ENCODE measurements at places on chromosomes 13 and 19.

DNA sequence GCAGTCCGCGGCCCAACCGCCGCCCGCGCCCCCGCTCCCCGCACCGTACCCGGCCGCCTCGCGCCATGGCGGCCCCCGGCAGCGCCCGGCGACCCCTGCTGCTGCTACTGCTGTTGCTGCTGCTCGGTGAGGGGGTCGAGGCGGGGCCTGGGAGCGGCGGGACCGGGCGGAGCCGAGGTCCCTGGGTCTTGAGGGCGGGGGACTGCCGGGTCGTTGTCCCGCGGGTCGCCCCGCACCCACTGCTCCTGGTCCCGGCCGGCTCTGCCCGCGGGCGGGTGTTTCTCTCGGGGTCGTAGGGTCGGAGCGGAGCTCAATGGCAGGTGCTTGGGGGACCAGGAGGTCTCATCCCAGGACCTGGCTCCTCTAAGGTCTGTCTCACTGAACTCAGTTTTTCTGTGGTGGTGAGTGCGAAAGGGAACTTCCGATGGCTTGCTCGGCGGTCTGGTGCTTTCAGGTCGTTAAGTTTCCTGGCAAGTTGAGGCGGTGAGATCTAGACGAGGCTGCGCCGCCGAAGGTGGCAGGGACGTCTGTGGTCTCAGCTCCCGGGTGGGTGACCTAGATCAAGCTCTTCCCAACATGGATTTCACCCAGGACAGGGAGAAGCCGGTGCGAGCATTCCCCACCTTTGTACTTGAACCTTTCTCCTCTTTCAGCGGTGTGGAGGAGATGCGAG is 467 bp downstream of the LAMP1 start:
- DNase-seq: no peak
- H3K4me1 ChIP-seq: peaks cover 5% of the 10 kb centered on the region
- H3K27me3 ChIP-seq: no peaks in the 10 kb centered on the region

DNA sequence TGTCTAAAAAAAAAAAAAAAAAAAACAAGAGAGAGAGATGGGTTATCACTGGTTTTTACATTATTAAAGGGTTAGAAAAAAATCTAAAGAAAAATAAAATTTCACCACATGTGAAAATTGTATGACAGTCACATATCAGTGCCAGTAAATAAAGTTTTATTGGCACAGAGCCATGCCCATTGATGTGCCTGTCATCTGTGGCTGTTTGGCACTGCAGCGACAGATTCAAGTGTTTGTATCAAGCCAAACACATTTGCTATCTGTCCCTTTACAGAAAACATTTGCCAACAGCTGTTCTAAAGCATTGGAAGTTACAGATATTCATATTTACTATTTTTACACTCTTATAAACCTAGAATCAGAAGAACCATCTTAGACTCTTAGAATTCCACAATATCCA is 16.3 kb downstream of the FCHO1 start:
- no peak for DNase-seq
- no peaks in the 10 kb centered on the region for H3K27me3 ChIP-seq
- no peaks in the 10 kb centered on the region for H3K36me3 ChIP-seq
- H3K27ac ChIP-seq: no peak overlapping the region
- H3K4me3 ChIP-seq: no peak overlapping the region
- H3K4me1 ChIP-seq: peaks cover 13% of the 10 kb centered on the region

DNA sequence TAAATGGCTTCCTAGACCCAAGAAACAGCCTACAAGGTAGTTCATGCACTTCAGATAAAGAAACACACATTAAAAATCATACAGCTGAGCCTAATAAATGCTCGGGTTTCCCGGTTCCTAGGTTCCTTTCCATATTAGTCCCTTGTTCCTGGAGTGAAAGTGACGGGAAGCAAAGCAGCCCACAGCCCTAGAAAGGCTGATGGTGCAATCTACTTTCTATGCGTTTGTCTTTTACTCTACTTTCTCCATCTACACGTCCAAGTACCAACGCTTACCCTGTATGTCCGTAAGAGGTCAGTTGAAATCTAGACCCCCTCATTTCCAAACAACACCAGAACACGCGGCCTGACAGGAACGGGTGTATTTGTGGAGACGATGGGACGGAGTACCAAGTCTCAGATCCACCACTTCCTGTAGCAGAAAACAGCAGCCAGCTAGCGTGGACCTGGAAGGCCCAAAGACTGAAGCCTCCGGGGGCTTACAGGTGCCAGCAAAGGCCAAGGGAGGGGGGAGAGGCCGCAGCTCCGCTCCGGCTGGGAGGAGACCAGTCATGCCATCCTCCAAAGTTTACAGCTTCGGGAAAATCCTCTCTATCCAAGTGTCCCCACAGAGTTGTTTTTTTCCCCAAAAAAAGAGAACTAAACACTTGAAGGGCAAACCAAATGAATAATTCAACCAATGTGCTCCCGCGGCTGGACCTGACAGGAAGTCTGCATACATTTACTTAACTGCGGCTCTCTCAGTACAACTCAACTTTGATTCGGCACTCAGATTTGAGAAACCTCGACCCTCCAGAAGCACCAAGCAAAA is 34.1 kb downstream of the STK24 start:
- no peaks in the 10 kb centered on the region for H3K27me3 ChIP-seq
- H3K4me1 ChIP-seq: peaks cover 29% of the 10 kb centered on the region
- peak overlapping the region; percentile 40 for H3K27ac ChIP-seq
- no peak for DNase-seq
- peaks cover 4% of the 10 kb centered on the region for H3K36me3 ChIP-seq
- peak overlapping the region; percentile 9 for H3K4me3 ChIP-seq

GRCh38 chr13:67880916-67881315 is 650.8 kb upstream of the PCDH9 start:
- no peak for DNase-seq
- no peaks in the 10 kb centered on the region for H3K27me3 ChIP-seq
- no peak overlapping the region for H3K27ac ChIP-seq
- no peaks in the 10 kb centered on the region for H3K4me1 ChIP-seq

DNA sequence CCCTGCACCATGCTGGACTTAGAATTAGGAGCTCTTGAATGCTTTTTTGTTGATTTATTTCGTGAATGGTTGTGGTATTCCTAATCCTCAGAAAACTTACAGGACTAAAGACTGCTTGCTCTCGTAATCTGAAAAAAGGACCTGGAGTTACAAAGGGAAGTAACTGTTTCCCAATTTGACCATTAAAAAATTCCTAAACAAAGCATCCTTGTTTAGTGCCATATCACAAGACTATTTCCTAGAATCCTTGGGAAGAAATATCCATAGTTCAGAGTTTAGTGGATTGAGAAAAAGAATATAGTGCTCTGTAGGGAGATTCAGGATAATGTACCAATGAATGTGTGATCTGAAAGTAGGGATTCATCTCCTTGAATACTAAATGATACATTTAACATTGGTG is 186.8 kb downstream of the NDFIP2 start:
- H3K4me1 ChIP-seq: no peaks in the 10 kb centered on the region
- no peak for DNase-seq
- H3K36me3 ChIP-seq: no peaks in the 10 kb centered on the region
- H3K27ac ChIP-seq: no peak overlapping the region

- no peak for DNase-seq
- H3K27ac ChIP-seq: no peak overlapping the region
- no peaks in the 10 kb centered on the region for H3K4me1 ChIP-seq
These were observed 44.0 kb downstream of the FLT3 start for GRCh38 chr13:28056426-28056825.

GRCh38 chr13:111904166-111904565 is 162.8 kb upstream of the SOX1 start:
- no peaks in the 10 kb centered on the region for H3K27me3 ChIP-seq
- peaks cover 5% of the 10 kb centered on the region for H3K4me1 ChIP-seq
- no peak overlapping the region for H3K27ac ChIP-seq
- DNase-seq: no peak

DNA sequence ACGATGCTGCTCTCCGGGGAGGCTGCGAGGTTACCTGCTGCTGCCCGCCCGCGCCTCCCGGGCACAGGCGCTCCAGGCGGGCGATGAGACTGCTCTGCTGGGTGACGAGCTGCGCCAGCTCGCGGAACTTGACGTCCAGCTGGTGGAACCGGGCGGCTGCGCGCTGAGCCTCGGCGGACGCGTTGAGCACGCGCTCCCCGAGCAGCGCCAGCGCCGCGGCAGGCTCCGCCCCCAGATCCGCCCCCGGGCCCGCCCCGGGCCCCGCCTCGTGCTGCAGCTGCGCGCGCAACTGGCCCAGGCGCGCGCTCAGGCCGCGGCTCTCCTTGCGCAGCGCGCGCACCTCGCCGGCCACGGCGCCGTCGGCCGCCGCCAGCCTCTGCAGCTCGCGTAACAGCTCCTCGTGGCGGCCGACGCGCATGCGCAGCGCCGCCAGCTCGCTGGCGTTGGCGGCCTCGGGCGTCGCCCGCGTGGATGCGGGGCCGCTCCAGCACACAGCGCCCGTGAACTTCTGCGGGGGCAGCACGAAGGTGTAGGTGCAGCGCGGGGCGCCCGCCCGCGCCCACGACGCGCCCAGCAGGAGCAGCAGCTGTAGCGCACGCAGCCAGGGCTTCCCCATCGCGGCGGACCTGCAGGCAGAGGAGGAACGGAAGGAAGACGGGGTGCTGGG is 6.4 kb downstream of the ANGPTL6 start:
- H3K36me3 ChIP-seq: peaks cover 30% of the 10 kb centered on the region
- H3K4me3 ChIP-seq: peak overlapping the region; percentile 60
- no peaks in the 10 kb centered on the region for H3K27me3 ChIP-seq

DNA sequence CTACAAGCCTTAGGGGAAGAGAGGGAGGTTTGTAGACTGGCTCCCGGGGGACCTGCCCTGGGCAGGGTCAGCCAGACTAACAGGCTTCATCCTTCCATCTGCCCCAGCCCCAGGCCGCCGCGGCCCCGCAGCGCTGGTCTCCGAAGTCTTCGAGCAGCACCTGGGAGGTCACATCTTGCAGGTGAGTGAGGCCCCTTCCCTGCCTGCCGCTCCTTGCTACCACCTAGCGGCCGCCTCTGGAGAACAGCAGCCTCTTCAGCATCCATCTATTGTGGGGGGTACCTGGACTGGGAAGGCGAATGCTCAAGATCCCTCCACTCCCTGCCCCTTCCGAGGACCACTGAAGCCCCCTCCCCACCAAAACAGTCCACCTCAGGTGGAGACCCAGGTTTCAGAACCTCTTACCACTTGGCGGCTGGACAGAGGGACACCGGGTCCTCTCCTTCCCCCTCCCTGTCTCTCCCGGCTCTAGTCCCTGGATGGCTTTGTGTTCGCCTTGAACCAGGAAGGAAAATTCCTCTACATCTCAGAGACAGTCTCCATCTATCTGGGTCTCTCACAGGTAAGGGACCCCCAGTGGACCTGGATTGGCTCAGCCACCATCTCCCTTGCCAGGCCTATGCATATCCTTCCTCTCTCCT is 12.7 kb downstream of the NPAS1 start:
- no peak for DNase-seq
- H3K4me1 ChIP-seq: peaks cover 23% of the 10 kb centered on the region
- H3K4me3 ChIP-seq: no peak overlapping the region
- no peaks in the 10 kb centered on the region for H3K36me3 ChIP-seq
- H3K27ac ChIP-seq: no peak overlapping the region

GRCh38 chr13:45353895-45354294 is 12.9 kb upstream of the TPT1 start:
- H3K36me3 ChIP-seq: no peaks in the 10 kb centered on the region
- no peak overlapping the region for H3K4me3 ChIP-seq
- no peak overlapping the region for H3K27ac ChIP-seq
- no peak for DNase-seq
- no peaks in the 10 kb centered on the region for H3K27me3 ChIP-seq

DNA sequence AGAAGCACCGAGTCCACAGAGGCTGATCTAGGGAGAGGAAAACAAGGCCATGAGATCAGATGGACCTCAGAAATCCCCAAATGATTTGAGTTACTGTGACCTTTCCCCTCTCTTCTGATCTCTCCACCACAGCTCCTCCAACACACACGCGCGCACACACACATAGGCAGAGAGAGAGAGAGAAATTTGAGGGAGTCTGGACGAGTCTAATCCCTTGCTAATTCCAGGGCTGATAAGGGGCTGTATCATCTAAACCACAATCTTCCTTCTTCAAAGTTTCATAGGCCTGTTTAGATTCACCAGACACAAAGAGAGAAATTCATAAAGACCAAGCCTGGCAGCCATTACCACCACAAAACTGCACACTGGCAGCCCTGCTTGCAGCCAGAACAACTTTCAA is 8.6 kb downstream of the ZFP82 start:
- H3K27ac ChIP-seq: no peak overlapping the region
- no peaks in the 10 kb centered on the region for H3K4me1 ChIP-seq
- DNase-seq: no peak
- H3K27me3 ChIP-seq: no peaks in the 10 kb centered on the region
- no peak overlapping the region for H3K4me3 ChIP-seq

DNA sequence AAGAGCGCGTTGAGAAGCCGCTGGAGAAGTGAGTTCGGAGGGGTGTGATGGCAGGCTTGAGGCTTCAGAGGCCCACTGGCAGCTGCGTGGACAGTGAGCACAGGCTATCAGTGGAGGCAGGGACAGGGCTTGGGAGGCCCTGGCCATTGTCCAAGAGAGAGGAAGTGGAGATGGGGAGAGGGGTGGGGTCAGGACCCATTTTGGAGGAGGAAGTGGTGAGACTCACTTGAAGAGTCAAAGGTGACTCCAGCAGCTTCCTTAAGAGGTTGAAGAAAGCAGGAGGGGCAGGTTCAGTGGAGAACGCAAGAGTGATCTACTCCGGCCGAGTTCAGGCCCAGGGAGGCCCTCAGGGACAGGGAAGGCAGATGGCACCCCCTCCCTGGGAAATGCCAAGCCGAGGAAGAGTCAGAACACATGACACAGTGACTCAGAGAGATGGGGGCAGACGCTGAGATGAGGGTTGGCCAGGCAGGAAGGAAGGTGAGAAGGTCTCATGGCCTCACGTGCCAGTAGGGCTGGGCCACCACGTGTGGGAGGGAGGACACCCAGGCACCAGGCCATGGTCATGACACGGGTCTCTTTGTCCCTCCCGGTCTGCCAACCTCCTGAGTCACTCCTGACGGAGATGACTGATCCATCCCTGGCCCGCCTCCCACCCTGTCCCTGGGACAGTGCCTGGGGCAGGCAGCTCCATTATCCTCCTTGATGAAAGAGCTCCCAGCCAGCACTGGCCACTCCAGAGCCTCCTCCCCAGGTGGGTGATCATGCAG is 10.1 kb upstream of the CD22 start:
- H3K27me3 ChIP-seq: no peaks in the 10 kb centered on the region
- no peaks in the 10 kb centered on the region for H3K36me3 ChIP-seq
- peak overlapping the region; percentile 61 for H3K27ac ChIP-seq
- no peak overlapping the region for H3K4me3 ChIP-seq
- no peak for DNase-seq

- H3K36me3 ChIP-seq: no peaks in the 10 kb centered on the region
- no peaks in the 10 kb centered on the region for H3K27me3 ChIP-seq
- H3K27ac ChIP-seq: no peak overlapping the region
- H3K4me3 ChIP-seq: no peak overlapping the region
- peaks cover 1% of the 10 kb centered on the region for H3K4me1 ChIP-seq
- DNase-seq: no peak
These were observed 154.8 kb downstream of the COG6 start for GRCh38 chr13:39810091-39810877.

- no peak overlapping the region for H3K4me3 ChIP-seq
- no peaks in the 10 kb centered on the region for H3K36me3 ChIP-seq
- H3K27me3 ChIP-seq: peaks cover 68% of the 10 kb centered on the region
These were observed 25.9 kb downstream of the EFNA2 start for GRCh38 chr19:1311543-1312091.

- no peak overlapping the region for H3K4me3 ChIP-seq
- H3K27me3 ChIP-seq: no peaks in the 10 kb centered on the region
- H3K4me1 ChIP-seq: peaks cover 30% of the 10 kb centered on the region
- no peak for DNase-seq
- no peaks in the 10 kb centered on the region for H3K36me3 ChIP-seq
These were observed 1.8 kb upstream of the STARD13 start for GRCh38 chr13:33287142-33287882.

- peaks cover 6% of the 10 kb centered on the region for H3K27me3 ChIP-seq
- DNase-seq: no peak
- H3K36me3 ChIP-seq: no peaks in the 10 kb centered on the region
- H3K4me3 ChIP-seq: no peak overlapping the region
These were observed 63.8 kb upstream of the PABPC3 start for GRCh38 chr13:25032160-25032559.
